ENCODE measurements at places on chromosomes 13 and 19.

GRCh38 chr13:50319635-50320255 lies 304.5 kb downstream of the KCNRG start:
- no peak for DNase-seq

DNA sequence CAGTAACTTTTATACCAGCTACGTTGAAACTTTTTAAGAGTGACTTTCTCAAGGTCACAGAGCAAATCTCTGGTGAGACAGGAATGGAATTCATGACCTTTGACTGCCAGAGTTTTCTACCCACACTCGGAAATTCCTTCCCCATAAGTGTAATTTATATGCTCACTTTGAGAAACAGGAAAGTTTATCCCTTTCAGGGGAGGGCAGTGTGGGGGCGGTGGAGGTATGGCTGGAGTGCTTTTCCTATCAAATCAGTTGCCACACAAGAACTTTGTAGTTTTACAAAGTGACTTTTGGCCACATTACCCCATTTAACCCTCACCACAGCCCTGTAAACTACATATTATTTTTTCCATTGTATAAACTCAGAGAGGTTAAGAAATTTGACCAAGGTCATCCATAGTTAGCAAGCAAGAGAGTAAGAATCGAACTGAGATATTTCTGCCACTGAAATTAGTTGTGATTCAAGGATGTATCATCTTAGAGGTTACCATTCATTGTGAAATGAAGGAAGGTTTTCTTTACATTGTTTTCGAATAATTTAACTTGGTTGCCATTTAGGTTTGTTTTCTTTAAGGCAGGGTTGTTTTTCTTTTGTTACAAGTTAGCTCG lies 5.9 kb downstream of the KLF12 start:
- peak; percentile 19 for DNase-seq

DNA sequence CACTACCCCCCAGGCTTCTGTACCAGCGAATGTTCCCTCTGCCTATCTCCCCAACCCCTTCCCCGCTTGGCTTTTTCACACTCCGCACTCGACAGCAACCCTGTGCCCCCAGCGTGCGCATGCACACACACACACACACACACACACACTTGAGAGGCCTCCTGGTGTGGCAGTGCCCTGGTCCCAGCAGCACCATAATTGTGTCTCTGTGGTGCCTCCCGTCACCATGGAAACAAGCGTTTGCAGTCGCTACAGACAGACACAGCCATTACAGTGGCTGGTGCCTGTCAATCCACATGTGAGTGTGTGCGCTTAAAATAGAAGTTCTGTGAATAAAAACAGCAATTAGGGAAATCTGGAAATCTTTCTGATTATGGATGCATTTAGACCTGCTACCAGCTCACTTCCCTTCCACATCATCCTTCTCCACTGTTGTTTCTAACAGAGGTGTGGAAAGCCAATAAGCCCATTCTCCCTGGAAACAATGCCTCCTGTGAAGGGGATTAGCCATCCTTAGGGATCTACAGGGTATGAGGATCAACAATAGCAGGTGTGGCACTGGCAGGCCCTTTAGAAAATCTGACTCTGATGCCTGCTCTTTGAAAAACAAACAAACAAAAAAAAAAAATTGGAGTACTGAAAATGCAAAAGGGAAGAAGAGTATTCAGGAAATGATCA lies 146.3 kb downstream of the DCLK1 start:
- no peak for DNase-seq

DNA sequence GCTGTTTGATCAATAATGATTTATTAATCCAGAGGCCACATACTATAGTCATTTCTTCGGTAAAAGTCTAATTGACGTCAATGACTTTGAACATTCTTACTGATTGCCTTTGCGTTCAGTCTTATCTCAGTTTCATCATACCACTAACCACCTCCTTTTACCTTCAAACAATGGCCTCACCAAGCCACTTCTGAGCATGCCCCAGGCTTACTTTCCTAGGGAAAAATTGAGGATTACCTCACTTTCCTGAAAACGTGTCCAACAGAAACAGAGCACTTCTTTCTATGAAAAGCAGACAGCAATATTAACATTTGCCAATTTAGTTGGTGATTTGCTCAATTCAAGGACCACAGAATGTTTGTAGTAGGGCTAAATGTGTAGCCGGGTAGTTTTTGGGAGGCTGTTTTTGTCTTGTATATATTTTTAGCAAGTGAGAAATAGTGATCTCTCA lies 157.6 kb downstream of the KLF5 start:
- no peak for DNase-seq

DNA sequence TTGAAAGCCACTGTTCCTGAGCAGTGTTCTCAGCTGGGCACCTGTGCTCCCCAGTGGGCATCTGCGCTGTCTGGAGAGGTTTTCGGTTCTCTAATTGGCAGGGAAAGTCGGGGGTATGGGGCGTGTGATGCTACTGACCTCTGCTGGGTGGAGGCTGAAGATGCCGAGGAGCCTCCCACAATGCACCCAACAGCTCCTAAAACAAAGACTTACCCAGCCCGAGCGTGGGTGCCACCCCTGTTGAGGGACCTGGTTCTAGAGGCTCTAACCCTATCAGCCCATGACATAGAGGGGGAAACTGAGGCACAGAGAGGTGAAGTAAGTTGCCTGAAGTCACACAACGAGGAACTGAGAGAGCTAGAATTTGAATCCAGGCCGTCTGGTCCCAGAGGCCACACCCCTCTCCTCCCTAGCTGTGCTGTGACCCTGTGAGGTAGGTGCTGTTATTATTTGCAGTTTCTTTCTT lies 2.3 kb downstream of the SPACA4 start:
- DNase-seq = no peak

- DNase-seq = no peak
These were observed 12.6 kb upstream of the METTL21C start for GRCh38 chr13:102707467-102707866.

DNA sequence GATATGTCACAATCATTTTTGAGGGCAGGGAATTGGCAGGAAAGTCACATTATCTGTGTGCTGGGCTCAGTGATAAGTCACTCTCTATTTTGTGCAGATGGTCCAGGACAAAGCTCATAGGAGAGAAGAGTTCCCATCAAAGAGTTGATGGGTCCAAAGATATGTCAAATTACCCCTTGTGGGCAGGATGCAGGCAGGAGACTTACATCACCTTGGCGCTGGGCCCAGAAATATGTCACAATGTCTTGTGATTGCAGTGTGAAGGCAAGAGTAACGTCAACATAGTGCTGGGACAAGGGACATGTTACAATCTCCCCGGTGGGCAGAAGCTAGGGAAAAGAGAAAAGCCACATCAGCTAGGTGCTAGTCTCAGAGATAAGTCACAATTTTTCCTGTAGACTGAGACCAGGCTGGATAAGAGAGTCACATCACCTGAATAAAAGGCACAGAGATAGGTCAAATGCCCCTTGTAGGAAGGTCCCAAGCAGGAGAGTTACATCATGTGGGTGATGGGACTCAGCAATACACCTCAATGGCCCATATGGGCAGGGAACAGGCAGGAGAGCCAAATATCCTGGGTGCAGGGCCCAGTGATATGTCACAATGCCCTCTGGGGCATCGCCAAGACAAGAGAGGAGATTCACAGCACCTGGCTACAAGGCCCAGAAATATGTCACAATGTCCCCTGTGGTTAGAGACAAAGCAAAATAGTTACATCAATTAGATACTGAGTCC lies 47.9 kb downstream of the ZNF99 start:
- no peak for DNase-seq

DNA sequence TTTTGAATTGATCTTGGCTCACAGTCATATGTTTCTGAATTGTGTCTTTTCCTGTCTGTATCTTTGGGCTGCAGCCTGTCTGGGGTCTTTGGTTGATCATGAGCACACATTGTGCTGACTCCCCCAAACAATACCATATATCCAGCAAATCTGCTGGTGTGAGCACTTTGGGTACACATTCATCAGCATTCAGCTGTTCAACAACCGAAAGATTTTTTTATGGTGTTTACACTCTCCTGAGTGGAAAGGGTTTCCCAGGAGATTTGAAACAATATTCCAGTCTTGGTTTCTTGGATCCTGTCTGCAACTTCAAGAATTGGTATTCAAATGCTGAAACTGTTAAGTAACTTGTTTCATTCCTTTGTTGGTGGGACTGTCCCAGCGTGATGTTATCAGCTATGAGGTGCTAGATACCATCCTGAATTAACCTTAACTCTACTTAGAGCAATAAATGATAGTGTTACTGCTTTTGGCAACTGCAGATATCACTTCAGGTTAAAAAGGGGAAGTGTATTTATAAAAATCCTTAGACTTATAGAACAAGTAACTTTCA lies 78.4 kb upstream of the DIAPH3 start:
- DNase-seq = no peak

- no peak for DNase-seq
These were observed 2.6 kb downstream of the DNAJB1 start for GRCh38 chr19:14515501-14516047.

DNA sequence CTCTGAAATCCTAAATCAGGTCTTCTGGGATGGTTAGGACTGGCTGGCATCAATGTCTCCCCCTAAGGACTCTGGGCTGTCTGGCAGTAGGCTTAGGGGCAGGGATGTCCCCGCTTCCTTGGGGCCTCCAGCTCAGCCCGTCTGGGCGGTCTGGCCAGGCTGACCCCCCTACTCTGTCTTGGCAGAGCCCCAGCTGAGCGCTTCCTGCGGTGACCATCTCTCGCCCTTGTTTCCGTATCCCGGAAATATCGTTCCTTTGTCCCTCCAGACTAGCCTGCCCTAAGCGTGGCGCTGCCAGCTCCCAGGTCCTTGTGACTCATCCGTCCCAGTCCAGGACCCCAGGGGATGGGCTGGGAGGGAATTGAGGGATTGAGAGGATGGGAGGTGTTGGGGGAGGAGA lies 11.3 kb downstream of the GTPBP3 start:
- DNase-seq = no peak

- DNase-seq = no peak
These were observed 37.1 kb upstream of the XPO4 start for GRCh38 chr13:20939662-20940061.

- DNase-seq = no peak
These were observed 474.5 kb upstream of the NBEA start for GRCh38 chr13:34467450-34468083.

DNA sequence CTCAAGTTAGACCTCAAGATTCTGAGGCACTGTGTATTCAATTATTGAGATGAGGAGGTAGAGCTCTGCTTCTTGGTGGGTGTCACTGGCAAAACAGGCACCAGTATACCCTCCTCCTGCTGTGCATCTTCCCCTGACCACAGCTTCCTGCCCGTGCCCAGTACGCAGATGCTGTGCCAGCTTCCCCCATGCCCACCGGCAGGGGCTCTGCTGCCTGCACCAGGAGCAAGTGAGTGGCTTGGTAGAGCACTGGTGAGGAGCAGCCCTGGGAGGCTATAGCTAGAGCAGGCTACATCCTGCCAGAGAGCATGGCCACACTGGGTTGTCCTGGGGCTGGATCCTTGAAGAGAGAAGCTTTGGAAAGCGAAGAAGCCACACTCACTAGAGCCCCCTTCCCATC lies 21.0 kb upstream of the RNF17 start:
- DNase-seq = no peak

GRCh38 chr19:20167020-20167644 lies at the start of gene ZNF486:
Gene ZNF486, plus strand, starts transcription at chr19:20167214. Its CDS starts 117 bp downstream, at chr19:20167331.
- peak; percentile 87 for DNase-seq

GRCh38 chr13:51768378-51768921 lies 35.5 kb downstream of the DHRS12 start:
- DNase-seq = no peak

DNA sequence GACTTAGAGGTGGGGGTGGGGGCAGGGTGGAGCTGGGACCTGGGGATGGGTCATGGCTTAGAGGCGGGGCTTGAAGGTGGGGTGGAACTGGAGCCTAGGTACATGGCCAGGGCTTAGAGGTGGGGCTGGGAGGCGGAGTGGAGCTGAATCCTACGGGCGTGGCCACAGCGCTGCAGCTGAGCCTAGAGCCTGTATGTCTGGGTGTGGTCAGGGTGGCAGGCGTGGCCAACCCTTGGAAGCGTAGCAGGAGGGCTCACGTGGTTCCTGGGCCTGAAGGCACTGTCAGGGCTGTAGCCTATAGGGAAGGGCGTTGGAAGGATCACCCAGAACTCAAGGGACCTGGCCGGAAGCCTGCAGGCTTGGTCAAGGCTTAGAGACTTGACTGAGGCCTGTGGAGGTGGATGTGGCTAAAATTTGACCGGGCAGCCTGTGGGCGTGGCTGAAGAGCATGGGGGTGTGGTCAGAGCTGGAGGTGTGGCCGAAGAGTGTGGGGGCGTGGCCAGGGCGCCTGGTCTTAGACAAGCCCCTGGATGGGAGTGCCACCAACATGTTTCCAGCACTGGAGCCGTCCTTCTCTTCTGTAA lies 24.3 kb downstream of the COLGALT1 start:
- DNase-seq = no peak

DNA sequence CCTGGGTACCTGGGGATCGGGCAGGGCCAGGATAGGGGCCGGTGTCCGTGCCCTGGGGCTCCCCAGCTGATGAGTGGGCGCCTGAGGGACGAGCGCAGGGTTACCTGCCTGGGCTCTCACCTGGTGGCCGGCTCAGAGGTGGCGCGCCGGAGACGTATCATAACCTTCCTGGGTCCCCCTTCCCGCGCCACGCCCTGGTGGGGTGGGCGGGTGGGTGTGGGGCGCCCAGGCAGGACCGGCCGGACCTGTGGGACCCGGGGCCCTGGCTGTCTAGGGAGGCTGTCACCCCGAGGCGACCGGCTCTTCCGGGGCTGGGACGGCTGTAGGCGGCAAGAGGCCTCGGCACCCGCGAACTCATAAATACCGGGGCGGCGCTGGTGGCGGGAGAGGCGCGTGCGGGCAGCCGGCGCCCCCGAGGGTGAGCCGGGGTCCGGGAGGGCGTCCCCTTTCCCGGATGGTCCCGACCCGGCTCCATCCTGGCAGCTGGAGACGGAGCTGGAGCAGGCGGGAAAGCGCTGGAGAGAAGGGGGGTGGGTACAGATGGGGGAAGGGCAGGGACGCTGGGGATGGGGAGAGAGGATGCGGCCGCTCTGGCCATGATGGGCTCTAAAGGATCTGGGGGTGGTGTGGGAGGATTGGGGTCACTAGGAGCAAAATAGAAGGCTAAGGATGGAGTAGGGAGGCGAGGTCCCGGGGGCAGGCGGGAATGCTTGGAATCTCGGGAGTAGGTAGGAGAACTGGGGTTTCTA lies at the start of gene ACP7:
ACP7 (plus strand) TSS at position 386 of the 749 bp plus-strand sequence. CDS start 902 bp downstream, outside the sequence.
- DNase-seq = peak; percentile 6

DNA sequence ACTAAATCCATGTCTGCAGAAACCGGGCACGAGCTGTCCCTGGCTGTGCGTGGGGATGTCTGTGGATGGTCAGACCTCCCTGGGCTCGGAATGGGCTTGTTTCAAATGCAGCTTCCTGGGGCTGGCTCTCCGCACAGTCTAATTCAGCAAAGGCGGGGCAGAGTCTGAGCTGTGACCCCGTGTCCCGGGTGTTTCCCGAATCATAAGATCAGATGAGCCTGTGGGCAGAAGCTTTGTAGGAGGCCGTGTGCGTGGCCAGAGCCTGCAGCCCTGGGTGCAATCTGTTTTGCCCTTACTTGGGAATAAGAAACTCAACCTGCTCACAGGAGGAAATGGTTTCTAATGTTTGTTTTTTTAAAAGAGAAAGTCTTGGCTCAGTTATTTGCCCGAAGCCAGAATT lies 13.9 kb upstream of the GNA11 start:
- no peak for DNase-seq

DNA sequence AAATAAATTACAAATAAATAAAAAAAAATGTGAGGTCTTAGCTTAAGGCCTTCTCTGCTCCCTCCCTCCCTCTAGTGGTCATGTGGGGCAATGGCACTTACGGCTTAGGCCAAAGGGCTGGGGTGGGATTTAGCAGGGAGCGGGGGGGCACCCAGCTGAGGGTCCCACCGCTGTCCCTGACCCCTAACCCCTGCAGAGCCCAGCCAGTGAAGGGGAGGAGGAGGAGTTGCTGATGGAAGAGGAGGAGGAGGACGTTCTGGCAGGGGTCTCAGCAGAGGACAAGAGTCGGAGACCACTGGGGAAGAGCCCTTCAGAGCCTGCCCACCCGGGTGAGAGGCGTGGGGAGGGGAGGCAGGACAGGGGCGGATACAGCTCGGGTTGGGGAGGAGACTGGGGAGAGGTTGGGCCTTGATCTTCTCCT lies 9.3 kb downstream of the MPND start:
- DNase-seq = peak; percentile 47

Data from activated CD4-positive, alpha-beta T cell treated with anti-CD3 and anti-CD28 coated beads for 24 hours (primary cell).